ENCODE measurements at places on chromosomes 12 and 14.

GRCh38 chr12:49578471-49579112 is 10.7 kb upstream of the MCRS1 start:
- DNase-seq, result no peak

DNA sequence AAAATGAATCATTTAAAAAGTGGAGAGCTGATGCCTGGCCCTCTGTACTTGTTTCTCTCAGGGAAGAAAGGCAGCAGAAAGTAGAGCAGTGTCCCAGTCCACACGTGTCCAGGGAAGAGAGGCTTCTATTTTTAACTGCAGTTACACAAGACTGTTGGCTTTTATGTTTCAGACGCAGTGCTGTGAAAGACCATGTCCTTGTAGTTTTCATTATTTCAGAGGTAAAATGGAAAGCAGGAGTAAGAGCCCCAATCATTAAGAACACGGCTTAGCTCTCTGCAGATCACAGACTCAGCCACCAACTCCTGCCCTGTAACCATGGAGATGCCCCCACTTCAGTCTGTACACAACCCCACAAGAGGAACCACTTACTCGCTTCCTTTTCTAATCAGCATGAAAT is 336.3 kb downstream of the DAD1 start:
- no peak for DNase-seq

DNA sequence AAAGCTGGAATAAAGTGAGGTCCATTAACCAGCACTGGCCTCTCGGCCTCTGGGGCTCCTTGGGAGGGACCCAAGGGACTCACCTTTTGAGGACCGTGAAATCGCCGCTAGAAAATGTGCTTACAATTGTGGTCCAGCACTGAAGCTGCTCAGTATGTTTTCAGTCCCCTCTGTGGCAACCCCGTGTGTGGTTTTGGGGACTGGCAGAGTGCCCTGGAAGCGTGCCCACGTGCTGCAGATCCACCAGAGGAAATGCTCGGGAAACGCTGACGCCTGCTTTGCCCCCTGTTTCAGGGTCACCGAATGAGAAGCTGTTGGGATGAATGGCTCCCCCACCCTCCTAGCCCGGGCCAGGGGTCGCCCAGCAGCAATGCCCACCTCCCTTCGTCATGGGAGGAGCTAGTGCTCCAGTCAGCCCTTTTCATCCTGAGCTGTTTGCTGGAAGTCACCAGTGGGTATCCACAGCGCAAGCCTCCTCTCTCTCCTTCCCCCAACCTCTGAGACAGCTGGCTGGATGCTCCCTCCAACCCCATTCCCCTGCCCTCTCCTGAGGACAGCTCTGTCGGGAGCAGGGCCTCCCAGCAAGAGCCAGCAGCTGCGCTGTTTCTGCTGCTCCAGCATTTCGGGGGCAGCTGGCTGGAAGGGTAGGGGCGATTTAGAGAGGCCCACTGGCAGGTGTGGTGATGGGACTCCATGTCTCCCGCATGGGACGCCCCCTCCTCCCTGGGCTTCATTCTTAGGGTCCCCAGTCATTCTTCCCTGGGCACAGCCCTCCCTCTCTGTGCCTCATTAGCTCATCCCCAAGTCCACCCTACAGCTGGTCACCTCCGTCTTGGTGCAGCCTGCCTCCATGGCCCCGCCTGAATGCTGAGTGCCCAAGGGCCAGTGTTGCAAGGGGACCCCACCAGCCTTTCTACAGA is 33.2 kb upstream of the PPP1R13B start:
- peak; percentile 54 for DNase-seq

- no peak for DNase-seq
Observed at GRCh38 chr14:49553106-49553505, 33.1 kb downstream of the RPS29 start.

GRCh38 chr12:57864442-57865083 is 18.0 kb upstream of the CTDSP2 start:
- peak; percentile 51 for DNase-seq

DNA sequence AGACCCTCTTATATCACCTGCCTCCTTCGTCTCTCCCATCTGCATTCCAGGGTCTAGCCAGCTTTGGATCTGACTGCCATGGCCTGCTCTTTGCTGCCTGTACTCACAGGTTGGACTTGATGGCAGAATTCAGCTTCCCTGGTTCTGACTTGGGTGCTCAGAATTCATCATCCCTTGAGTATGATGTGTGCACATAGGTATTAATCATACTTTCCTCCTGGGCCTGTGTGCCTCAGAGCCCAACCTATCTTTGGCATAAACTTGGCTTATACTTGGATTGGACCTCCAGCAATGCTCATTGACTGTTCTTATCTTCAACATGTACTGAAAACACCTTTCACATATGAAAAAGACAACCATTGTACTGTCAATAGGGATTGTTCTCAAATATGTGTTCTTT is 70.7 kb upstream of the LMNTD1 start:
- no peak for DNase-seq

DNA sequence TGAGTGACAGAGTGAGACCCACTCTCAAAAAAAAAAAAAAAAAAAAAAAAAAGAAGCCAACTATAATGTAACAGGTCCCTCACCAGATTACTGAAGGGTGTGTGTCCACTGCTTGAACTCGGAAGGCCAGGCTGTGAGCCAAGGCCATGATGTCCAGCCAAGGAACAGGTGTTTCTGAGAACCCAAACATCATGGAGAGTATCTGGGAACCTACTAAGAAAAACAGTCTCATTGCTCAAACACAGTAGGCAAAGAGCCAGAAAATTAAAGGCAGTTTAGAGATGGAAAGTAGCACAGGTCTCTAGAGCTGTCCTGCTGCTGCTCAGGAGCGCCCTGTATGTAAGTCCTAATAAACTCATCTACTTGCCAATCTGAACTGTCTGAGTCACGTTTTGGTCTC is 12.5 kb upstream of the MAP4K5 start:
- DNase-seq, result peak; percentile 46

GRCh38 chr12:122870867-122871664 is 24.9 kb downstream of the VPS37B start:
- DNase-seq, result peak; percentile 94

DNA sequence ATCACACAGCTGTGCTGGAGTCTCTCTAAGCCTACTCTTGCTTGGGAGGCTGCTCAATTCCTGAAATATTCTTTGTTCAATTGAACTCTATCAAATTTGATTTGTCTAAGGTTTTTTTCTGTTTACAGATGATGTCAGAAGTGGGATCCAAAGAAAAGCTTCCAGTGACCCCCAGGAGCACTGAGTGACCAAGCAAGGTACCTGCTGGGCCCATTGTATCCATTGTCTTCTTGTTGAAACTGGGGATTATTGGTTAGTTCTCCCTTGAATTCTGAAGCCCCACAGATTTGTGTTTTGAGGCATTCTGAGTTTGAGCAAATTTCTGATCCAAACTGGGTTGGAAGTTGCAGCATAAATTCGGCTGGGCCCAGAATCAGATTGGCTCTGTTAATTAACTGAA is 64.6 kb downstream of the MYF5 start:
- no peak for DNase-seq

DNA sequence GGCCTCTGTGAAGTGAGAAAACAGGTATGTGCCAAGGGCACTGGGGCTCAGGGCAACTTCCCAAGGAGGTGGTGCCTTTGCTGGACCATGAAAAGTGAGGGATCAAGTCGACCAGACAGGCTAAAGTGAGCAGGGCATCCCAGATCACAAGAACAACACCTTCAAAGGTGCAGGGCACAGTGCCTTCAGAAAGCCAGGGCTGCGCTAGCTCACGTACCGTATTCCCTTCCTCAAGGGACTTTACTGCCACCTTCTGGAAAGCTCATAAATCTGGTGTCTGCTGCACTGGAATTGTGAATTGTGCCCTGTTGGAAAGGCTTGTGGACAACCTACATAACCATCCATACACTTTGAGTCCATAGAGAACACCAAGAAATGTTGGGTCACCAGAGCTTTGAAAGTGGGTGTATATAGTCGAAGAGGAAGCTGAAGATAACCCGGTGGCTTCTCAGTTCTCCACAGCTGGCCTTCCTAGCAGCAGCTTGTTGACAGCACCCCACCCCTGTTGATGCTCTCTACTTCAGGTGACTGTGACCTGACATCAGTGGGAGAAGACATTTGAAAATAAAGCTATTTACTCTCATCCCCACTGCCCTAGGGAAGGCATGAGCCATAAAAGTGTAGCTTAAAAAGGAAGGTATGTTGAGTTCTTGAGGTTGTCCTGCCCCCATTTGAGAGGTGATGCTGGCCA is 24.5 kb downstream of the FIGNL2 start:
- peak; percentile 61 for DNase-seq

DNA sequence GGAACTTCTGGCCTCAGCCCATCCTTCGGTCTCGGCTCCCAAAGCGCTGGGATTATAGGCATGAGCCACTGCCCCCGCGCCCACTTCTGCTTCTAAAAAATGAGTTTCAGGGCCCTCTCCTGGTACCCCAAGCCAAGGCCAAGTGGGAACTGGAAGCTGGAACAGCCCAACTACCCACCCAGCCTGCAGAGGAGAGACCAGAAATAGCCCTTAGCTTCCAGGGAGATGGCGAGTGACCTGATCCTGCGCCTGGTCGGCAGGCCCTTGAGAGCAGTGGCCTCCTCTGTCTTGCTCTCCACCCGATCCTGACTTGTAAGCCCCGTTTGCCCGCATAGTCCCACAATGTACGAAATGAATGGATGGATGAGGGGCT is 31.2 kb upstream of the PLEKHG6 start:
- DNase-seq, result no peak

- DNase-seq, result no peak
Observed at GRCh38 chr12:100692502-100692901, 102.1 kb upstream of the ANO4 start.

- DNase-seq, result no peak
Observed at GRCh38 chr12:65327207-65328076, 49.0 kb downstream of the MSRB3 start.

DNA sequence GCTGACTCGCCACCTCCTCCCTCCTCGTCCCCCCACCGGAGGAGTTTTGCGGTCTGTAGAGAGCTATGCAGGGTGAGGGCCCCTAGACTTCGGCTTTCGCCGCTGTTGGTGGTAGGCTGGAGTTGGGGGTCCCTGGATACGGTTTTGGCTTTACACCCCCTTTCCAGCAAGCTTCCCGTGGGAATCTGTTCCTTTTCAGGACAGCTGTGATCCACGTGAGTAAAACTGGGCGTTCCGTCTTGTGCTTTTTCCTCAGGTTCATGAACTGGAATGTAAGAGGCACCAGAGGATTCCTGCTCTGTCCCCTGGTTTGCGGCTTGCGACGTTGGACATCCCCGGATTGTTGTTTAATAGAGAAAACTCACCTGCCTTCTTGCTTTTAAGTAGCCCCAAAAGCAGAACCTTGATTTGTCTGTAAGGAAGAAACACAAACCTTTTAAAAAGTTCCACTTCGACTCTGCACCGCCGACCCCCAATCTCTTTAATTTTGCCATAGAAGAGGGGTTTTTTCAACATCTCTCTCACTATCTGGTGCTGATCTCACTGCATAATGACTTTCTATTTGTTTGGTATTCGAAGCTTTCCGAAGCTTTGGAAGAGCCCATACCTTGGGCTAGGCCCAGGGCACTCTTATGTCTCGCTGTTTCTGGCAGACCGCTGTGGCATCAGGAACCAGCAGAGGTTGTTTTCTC is 490 bp downstream of the PRORP start:
- peak; percentile 59 for DNase-seq

GRCh38 chr14:60905923-60906322 is 75.0 kb downstream of the TRMT5 start:
- peak; percentile 15 for DNase-seq

DNA sequence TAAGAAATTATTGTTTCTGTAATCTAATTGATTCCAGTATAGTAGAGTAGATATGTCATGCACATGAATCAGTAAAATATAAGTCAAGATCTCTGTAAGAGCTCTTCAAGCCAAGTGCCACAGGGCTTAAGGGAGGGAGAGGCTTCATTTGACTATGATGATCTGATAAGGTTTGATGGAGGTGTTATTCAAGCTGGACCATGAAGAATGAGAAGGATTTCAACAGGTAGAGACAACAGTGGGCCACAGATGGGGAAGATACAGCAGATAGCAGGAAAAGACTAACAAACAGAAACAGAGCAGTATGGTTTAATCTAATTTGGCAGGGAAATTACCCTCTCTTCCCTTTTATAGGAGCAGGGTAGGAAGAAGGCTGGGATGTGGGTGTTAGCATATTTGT is 40.6 kb upstream of the FKBP4 start:
- no peak for DNase-seq

- no peak for DNase-seq
Observed at GRCh38 chr14:92513966-92514843, 624 bp downstream of the RIN3 start.

- DNase-seq, result no peak
Observed at GRCh38 chr12:97801471-97802059, 339.0 kb downstream of the RMST start.

- peak; percentile 63 for DNase-seq
Observed at GRCh38 chr12:101414533-101415119, 7.1 kb upstream of the ARL1 start.

- DNase-seq, result no peak
Observed at GRCh38 chr14:95356245-95356869, 36.6 kb upstream of the CLMN start.

- no peak for DNase-seq
Observed at GRCh38 chr14:66043921-66044320, 442.2 kb upstream of the CCDC196 start.

DNA sequence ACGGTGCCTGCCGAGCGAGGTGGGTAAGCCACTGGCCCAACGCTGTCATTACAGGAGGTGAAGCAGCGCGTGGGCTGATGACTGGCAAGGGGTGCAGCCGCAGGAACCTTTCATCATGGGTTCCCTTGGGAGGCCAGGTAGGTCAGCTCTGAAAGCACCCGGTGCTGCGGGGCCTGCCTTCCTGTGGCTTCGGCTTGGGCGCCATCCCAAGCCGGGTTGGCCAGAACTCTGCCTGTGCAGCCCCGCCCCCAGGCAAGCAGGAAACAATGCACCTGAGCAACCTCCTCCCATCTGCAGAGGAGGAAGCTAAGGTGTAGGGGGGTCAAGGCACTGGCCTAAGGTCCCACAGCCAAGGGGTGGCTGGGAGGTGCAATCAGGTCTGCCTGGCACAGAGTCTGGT is 20.0 kb upstream of the HHIPL1 start:
- DNase-seq, result no peak

DNA sequence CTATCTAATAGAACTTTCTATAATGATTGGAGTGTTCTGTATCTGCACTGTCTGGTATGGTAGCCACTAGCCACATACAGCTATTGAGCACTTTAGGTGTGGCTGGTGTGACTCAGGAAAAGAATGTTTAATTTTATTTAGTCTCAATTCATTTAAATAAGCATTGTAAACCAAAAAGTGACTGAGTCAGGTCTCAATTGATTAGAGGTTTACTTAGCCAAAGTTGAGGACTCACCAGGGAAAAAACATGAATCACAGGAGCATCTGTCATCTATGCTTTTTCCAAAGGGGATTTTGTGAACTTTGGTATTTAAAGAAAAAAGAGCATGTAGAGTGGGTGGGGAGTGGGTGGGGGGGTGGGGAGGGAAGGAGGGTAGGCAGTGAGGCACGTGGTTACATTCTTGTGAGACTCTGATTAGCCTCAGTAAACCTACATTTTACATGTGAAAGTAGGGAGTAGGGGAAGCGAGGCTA is 473.1 kb downstream of the ATP23 start:
- DNase-seq, result peak; percentile 45

GRCh38 chr14:38837343-38838048 is 265.5 kb downstream of the SEC23A start:
- no peak for DNase-seq

Measured in LHCN-M2 (cell line).